Endothelial cell of umbilical vein (primary cell): ENCODE measurements at places on chromosomes 12 and 14. TPM values are rescaled to one million over a fixed set of nuclear protein-coding genes. Genes with fewer than 3 reads are reported as not detected.

VDR gene
- 0.48 and 0.73 TPM in 2 replicates for total RNA-seq

DNA sequence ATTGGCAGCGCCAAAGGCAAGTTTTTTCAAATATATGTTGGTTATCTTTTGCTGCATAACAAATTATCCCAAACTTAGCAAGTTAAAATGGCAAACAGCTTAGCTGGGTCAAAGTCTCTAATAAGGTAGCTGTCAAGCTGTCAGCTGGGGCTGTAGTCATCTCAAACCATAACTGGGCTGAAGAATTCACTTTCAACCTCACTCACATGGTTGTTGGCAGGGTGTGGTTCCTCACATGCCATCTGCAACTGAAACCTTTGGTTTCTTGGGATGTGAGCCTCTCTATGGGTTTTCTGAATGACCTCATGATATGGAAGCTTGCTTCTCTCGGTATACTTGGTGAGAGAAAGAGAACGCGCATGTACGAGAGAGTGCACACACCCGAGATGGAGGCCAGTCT, 125.4 kb downstream of the LRIG3 start:
- H3K4me3 ChIP-seq: no peak overlapping the region
- no peak for DNase-seq
- no peaks in the 10 kb centered on the region for H3K27me3 ChIP-seq
- H3K27ac ChIP-seq: no peak overlapping the region
- no peaks in the 10 kb centered on the region for H3K36me3 ChIP-seq

- peaks cover 14% of the 10 kb centered on the region for H3K4me1 ChIP-seq
- peaks cover 12% of the 10 kb centered on the region for H3K36me3 ChIP-seq
- H3K27me3 ChIP-seq: no peaks in the 10 kb centered on the region
- DNase-seq: peak; percentile 80
- H3K27ac ChIP-seq: peak overlapping the region; percentile 86
- H3K4me3 ChIP-seq: no peak overlapping the region
Measured at GRCh38 chr14:75011356-75011994, 8.8 kb downstream of the EIF2B2 start.

- no peaks in the 10 kb centered on the region for H3K27me3 ChIP-seq
- H3K36me3 ChIP-seq: no peaks in the 10 kb centered on the region
Measured at GRCh38 chr14:95444132-95445129, 72.0 kb downstream of the SYNE3 start.

FOXM1 gene
- total RNA-seq: 110 and 136 TPM in 2 replicates

- no peak for DNase-seq
- peaks cover 22% of the 10 kb centered on the region for H3K36me3 ChIP-seq
- peaks cover 3% of the 10 kb centered on the region for H3K4me1 ChIP-seq
- no peaks in the 10 kb centered on the region for H3K27me3 ChIP-seq
- H3K27ac ChIP-seq: no peak overlapping the region
Measured at GRCh38 chr14:50763382-50764007, 67.5 kb downstream of the NIN start.
